NCI-H1417 (cell line): ENCODE measurements at places on chromosomes 12 and 14.
A peak's percentile ranks its signal among the peaks of the same experiment; 100 is the strongest.

DNA sequence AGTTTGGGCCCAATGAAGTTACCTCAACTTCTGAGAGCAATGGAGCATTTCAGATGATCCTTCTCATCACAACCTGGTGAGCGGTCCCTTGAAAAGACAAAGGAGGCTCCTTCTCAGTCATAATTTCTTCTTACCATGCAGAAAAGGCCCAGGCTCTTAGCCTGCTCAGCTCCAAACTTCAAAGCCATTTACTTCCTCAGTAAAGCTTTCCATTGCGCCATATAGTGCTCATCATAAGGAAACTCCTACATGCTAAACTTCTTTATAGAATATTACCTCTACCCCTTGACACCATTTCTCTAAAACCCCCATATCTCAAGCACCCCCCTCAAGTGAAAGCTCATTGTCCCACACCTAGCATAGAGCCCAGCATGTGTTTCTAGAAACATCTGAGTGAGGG, 127.1 kb downstream of the GTF2A1 start:
- DNase-seq, result no peak

GRCh38 chr12:50240792-50241114, 42.6 kb downstream of the LIMA1 start:
- DNase-seq, result no peak

- no peak for DNase-seq
Measured at GRCh38 chr12:108589028-108589839, 8.7 kb downstream of the TMEM119 start.

DNA sequence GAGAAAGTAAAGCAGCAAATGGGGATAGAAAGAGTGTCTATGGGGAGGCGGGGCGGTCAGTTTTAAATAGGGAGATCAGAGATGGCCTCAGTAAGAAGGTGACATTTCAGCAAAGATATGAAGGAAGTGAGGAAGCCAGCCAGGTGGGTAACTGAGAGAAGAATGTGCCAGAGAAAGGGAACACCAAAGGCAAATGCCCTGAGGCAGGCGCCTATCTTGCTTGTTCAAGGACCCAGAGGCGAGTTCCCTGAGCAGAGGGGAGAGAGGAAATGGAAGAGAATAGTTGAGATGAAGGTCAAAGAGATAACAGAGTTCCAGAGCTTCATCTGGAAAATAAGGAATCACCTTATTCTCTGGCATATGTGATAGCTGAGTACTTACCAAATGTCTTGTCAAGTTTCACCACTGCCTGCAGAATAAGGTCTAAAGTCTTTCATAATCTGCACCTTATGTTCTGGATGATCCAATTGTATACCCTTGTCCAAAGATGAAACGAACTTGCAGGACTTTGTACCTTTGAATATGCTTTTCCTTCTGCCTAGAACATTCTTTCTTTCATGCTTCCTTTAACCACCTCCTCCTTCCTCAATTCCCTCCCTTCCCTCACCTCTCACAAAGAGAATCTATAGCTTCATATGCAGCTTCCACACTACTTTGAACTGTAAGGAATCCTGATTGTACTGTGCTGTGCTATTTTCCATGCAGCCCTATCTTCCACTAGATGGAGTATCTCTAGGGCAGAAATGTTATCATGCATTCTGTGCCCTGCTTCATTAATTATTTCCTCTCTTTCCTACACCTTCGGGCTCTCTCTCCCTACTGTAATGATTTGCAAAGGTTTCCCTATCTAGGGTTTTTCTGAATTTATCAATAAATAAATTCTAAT, 38.5 kb downstream of the GNPTAB start:
- no peak for DNase-seq

GRCh38 chr12:132707241-132707640, 3.4 kb upstream of the PGAM5 start:
- no peak for DNase-seq

DNA sequence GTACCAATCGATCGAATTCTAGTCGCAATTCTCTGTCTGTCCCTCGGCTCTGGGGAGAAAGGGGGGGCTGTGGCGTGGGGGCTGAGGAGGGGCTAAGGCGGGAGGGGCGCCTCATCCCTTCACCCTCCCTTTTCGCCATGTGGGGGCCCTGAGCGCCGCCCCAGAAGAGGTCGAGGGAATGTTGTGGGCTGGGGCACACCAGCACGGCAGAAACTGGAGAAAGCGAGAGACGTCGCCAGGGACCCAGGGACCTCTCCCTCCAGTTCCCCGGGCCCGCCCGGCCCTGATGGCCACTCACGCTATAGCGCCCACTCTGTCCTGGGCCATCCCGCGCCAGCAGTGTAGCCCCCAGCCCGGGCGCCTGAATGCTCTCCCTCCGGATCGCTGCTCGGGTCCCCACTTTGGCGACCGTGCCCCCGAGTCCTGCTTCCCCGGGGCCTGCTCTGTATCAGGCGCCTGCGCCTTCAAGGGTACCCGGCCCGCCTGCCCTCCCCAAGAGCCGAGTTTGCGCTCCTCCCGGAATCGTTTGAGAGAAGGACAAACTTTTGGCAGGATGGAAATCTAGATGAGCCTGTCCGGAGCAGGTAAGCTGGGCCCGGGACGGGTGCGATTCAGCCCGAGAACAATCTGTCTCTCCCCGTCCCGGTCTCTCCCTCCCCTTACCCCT, 62.6 kb downstream of the SMUG1 start:
- peak; percentile 87 for DNase-seq

DNA sequence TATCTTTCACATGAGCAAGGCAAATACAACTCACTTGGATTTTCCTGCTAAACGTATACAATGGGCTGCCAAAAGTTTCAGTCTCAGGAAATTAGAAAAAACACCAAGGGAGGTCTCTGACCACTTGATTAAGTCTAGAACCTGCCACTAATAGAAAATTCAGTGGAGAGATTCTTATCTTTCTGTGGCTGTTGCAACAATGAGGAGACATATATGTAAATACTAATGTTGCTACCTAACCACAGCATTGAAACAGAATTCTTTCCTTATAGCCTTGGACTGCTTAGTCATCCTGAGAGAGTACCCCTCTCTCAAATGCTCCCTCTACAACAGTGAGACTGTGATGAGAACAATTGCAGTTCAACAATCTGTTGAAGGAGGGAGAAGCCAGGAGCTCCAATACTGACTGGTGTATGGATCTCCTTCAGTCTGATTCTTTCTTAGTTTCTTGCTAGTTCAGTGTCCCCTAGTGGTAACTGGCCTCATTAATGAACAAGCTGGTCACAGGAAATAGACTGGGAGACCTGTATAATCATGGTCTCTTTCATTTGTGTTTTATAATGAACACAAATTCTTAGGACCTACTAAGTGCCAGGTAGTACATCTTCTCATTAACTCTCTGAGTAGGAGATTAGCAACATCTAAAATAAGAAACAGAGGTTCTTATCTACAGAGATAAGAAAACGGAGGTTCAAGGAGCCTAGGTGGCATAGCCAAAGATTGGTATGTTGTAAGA, 164.5 kb downstream of the SLC38A4 start:
- DNase-seq, result peak; percentile 55

DNA sequence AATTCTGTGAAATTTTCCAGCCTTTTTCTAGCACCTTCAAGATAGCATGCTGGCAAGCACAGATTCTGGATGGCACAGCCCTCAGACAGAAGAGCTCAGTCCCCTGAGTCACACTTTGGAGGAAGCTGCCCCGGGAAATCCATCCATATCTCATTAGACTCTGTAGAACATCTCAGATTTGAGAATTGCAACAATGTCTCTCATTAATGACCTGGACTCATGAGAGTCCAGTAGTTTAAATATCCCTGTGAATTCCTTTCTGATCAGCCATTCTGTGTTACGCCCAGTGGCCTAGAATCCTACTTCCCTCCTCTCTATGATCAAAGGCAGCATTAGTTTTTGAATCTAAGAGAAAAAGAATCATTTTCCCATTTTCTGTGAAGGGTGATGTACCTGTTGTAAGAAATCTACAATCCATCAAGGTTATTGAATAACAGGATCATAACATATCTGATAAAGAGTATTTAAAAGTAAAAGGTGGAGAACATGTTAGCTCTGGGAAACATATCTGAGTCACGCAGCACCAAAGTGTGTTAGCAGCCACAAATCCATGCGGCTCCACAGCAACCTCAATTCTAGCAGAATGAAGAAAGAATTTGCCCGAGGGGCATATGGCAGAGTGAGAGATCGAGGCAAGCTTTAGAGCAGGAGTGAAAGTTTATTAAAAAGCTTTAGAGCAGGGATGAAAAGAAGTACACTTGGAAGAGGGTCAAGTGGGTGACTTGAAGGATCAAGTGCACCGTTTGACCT, 855.6 kb upstream of the TMEM132C start:
- DNase-seq, result no peak

DNA sequence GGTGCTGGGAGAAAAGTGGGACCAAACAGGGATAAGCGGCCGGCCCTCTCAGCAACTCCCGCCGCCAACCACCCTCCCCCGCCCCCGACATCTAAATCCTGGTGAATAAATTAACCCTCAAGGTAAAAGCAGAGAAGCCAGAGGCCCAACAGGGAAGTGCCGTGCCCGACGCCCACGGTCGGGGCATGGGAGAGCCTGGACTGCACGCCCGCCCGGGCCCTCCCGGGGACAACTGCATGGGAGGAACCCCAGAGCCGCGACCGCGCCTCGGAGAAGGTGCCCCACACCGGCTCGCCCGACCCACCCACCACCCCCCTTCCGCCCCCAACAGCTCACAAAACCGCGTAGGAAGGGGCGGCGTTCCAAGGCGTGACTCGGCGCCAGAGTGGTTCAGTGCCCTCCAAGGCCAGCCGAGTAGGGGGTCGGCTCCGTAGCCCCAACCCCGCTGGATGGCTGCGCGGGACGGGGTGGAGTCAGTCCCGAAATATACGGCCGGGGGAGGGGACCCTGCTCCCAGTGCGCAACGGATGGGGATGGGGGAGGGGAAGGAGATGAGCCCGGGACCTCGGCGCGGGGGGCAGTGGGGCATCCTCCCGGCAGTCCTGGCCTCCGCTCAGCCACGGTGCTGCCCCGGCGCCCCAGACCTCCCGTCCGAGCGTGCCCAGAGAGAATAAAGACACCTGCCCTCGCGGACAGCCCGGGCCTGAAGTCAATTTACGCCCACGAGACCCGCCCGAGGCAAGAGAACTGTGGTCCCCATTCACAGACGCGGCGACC, 732 bp downstream of the SLC25A29 start:
- no peak for DNase-seq

- DNase-seq, result no peak
Measured at GRCh38 chr12:18145924-18146323, 55.9 kb upstream of the RERGL start.

DNA sequence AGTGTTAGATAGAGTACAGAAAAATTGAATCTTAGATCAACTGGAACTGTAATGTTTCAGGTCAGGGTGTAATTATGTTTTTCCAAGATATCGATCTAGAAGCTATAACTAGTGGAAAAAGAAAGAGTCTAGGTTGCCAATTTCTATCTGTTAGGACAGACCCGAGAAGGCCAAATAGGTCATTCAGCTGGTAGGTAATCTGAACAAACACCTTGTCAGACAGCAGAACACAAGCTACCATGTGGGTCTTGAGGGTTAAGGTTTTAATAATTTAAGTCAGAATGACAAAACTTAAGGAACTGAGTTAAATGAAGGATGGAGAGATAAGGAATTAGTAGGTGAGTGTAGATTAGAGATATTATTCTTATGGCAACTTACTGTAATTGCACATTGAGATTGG, 44.9 kb upstream of the KCNMB4 start:
- DNase-seq, result no peak
